Activated CD4-positive, CD25-positive, alpha-beta regulatory T cell (primary cell): ENCODE measurements at places on chromosomes 5 and 9.

GRCh38 chr5:82719368-82719767 lies 357.8 kb downstream of the TMEM167A start:
- no peak for DNase-seq

DNA sequence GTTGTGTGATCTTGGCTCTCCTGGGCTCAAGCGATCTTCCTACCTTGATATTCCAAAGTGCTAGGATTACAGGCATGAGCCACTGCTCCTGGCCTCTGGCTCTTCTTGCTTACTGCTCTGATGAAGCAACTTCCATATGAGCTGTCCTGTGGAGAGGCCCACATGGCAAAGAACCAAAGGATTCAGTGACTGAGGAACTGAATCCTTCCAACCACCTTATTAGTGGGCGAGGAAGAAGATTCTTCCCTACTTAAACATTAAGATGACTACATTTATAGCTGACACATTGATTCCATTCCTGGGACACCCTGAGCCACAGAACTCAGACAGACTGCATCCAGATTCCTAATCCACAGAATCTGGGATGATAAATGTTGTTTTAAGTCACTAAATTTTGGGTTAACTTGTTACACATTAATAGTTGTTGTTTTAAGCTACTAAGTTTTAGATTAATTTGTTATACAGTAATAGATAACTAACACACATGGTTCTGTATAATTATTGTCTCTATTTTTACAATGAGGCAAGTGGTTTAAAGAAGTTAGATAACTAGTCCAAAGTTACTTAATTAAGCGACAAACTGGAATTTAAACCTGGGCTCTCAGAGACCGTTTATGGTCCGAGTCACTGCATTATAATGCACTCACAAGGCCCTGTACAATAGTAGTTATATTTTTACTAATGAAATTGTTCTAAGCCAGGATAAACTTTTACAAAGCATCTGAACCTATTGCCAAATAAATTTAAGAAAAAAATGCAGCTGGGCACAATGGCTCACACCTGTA lies 16.7 kb upstream of the SLCO4C1 start:
- no peak for DNase-seq

GRCh38 chr5:122264610-122265009 lies 47.4 kb upstream of the SNCAIP start:
- DNase-seq, result no peak

DNA sequence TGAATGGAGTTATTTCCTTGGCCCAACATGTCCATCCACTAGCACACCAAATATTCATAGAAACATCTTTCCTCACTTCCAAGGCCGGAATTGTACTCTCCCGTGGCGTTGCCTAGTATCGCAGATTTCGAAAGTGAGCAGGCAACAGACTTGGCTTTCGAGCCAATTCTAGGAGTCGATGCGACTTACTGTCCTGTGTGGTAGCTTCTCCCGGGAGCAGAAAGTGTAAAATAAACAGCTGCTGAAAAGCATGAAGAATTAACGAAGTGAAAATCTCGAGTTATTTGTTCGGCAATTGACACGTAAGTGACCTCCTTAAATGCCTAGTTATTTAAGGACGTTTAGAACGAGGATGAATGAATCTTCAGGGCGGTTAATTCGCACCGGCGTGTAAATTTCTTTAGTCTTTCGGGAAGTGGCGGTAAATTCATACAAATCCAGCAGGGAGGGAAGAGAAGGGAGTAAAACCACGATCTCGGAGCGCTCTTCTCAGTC lies 449 bp upstream of the PCSK5 start:
- no peak for DNase-seq

DNA sequence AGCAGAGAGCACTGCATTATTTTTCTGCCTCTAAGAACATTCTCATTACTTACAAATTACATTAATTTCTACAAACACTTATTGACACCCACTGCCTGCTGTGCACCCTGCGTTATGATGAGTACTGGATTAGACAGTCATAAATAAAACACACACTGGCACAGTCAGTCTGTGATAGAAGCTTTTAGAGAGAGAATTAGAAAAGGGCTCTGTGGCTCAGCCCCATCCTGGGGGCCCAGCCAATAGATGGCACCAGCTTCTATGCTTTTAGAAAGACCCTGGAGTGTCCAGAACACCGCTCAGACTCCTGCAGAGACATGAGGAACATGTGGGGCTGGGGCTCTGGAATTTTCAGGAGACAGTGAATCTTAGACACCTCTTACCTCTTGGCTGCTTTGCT lies 61.0 kb upstream of the RAPGEF1 start:
- no peak for DNase-seq

DNA sequence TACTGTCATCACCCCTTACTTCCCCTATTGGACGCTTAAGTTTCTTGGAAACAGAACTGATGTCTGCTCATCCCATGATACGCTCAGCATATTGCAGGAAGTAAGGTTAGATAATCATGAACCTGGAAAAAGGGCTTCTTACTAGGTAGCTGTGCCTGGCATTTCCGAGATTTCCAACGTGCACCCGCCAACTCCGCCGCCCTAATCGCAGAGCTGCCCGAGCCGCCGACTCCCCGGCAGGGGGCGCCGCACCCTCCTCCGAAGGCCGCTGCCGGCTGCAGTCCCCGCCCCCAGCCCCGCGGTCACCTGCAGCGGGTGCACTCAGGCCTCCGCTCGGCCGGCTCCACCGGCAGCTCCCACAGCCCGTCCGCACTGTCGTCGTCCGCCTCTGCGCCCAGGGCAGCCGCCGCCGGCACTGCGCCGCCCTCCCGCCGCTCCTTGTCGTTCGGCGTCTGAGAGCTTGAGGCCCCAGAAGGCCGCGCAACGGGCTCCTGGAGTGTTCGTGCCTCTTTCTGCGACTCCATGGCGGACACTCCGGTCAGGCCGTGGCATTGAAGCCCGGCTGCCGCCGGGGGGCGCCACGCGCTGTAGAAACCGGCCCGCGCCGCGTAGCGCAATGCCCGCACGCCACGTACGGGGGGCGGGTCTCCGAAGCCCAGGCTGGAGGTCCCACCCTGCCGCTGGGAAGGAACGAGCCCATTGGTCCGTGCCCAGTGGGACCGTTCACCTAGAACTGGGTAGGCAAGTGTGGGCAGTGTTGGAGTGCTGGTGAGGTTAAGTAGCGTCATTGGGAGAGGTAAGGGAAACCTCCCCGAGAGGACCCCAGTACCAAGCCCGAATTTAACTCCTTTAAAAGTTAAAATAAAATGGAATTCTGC lies at the start of gene DTWD2:
DTWD2 (minus strand) TSS at position 560 of the 878 bp plus-strand sequence; CDS start at position 524, 36 bp downstream.
- peak; percentile 82 for DNase-seq

DNA sequence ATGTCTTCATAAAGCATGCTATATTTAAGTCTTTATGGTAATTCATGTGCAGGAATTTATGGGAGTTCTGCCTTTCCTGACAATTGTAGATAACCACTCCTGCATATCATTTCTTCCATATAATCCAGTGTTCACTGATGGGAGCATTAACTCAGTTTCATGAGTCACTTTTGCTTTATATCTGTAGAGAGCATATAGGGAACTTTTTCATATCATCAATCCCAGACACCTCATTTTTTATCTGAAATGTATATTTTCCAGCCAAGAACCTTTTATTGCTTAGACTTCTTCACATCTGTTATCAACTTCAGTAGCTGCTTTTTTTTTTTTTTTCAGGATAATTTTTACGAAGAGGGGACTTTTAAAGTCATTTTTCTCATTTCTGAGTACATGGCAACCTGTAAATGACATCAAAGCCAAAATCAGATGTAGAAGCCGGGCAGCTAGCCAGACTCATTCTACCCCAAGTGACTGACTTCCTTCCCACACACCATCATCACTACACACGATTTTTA lies 41.1 kb downstream of the NFX1 start:
- DNase-seq, result no peak
